ENCODE measurements at places on chromosomes 1 and 21.

DNA sequence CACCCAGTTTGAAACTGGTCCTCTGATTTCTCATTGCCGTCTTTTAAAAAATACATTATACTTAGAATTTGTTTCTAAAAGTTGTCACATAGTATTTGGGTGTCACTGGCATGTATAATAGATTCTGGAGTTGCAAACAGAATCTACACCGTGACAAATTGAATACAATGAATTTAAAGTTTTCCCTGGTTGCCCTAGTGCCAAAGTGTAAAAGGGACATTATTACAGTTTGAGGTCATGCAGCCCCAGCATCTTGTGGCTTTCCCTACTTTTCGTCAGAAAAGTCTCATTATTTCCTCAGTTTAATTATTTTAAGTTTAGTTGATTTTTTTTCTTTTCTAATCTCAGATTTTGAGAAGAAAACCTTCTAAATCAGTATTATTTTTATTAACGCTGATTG is 155.9 kb downstream of the DISP1 start:
- DNase-seq = no peak

DNA sequence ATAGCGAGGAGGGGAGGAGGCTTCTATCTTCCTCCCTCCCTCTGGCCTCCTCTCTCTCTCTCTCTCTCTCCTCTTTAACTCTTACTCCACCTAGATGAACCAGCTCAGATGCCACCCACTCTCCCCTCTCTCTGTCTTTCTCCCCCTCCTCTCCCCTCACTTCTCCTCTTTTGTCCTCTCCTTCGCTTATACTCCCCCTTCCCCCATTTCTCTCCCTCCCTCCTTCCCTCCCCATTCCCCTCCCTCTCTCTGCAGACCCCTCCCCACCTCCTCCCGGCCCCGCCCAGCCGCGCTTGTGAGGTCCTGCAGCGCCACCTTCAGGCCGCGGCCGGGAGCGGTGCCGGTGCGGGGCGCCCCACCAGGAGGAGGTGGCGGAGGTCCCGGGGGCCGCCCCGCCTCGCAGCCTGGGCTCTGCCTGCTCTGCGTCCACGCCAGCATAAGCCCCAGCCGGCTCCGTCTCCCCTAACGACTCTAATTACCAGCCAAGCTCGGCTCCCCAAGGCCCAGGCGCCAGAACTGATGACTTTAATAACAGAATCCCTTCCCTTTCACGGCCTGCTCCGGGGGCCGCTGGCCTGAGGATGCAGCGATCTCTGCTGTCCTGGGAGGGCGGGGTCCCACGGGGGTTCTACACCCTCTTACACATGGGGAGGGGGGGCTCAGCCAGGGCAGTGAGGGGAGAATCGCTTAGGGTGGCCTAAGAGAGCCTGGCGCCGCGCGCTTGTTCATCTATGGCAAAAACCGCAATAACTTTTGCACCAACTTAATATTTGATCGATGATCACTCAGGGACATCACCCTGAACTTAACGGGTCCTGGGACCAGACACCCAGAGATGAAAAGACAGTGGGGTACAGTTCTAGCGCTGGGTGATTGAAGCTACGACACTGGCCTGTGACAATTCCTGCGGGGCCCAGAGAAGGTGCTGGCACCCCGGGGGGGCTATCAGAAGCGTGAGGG is 637.3 kb downstream of the MATN1 start:
- DNase-seq = no peak

GRCh38 chr1:65165269-65165993 is 17.4 kb downstream of the AK4 start:
- no peak for DNase-seq

DNA sequence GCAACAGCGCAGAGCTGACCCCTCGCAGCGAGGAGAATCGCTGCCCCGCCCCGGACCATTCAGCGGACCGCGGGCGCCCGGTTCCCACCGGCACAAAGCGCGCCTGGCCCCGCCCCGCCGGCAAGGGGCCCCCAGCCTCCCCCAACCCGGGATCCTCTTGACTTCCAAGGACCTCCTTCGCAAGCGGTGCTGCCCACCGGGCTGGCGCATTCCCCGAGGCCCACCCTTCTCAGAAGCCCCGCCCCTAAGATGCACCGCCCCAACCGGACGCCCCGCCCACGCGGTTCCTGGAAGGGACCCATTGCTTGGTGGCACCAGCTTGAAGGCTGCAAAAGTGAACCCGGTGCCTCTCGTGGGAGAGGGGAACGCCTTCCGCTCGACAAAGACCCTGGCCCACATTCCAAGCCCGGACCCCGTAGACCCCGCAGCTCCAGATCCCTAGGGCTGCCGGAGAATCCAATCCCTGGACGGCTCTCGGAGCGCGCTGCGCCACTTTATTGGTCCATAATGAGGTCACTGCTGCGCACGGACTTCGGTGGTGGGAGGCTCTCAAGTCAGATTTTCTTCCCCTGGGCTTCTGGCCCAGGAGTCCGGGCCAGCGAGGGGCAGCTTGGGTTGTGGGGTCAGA is 2.0 kb downstream of the HES3 start:
- DNase-seq = no peak

GRCh38 chr1:109482242-109482641 is 1.5 kb upstream of the ATXN7L2 start:
- DNase-seq = no peak
